Calu3 (cell line): ENCODE measurements at places on chromosomes 4 and X. TPM values are rescaled to one million over a fixed set of nuclear protein-coding genes. Genes with fewer than 3 reads are reported as not detected.

DNA sequence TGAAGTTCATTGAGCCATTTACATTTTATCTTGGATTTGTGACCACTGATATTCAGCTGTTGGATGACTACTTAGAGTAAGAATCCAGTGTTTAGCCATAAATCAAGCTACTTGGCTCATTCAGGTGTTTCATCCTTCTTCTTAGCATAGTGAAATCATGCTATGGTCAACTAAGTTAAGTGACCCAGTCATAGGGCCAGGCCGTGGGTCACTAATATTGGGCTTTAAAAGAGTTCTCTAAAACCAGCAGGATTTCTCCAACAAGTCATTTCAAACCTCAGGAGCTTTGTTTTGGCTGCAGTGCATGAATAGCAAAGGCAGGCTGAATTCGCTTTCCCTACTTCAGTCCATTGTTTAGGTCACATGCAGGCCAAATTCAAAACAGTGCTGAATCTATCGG lies 181.0 kb downstream of the MAML3 start:
- H3K4me3 ChIP-seq: no peak overlapping the region
- no peaks in the 10 kb centered on the region for H3K27me3 ChIP-seq
- no peak for DNase-seq
- H3K4me1 ChIP-seq: peaks cover 17% of the 10 kb centered on the region
- peaks cover 8% of the 10 kb centered on the region for H3K36me3 ChIP-seq

DNA sequence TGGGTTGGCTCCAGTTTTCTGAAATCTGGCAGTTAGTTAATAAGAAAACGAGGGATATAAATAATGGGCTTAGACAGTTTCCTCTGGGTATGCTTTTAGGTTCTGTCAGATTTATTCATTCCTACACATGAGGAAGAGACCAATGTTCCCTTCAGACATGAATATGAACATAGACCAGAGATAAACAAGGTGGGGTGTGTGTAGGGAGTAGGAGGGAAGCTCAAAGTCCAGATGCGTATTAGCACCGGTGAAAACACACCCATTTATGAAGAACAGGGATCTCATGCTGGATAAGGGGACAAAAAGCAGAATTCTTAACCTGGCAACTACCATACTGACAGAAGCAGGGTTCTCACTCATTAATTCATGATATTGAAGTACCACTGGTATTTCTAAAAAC lies 223.0 kb downstream of the SOWAHB start:
- peaks cover 43% of the 10 kb centered on the region for H3K4me1 ChIP-seq
- H3K27ac ChIP-seq: no peak overlapping the region
- DNase-seq: no peak

Gene ACSL1
- total RNA-seq: 19.1 and 31.9 TPM in 2 replicates

DNA sequence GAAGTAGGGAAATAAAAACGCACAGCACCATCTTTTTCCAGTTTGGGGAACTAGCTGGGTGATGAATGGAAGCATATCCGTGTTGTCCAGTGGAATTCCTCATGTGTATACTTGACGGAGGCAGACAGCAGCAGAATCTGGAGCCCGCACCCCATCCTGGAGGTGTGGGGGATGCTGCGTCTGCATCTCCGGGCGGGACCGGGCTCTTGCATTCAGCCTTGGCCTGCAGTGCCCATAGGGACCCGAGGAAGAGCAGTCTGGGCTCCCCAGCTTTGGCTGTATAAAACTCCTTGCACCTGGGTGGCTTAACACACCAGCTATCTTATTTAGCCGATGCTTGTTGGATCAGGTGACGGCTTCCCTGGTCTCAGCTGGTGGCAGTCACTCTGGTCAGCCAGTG lies 39.7 kb upstream of the LRPAP1 start:
- DNase-seq: no peak
- H3K4me1 ChIP-seq: no peaks in the 10 kb centered on the region
- no peak overlapping the region for H3K4me3 ChIP-seq

DNA sequence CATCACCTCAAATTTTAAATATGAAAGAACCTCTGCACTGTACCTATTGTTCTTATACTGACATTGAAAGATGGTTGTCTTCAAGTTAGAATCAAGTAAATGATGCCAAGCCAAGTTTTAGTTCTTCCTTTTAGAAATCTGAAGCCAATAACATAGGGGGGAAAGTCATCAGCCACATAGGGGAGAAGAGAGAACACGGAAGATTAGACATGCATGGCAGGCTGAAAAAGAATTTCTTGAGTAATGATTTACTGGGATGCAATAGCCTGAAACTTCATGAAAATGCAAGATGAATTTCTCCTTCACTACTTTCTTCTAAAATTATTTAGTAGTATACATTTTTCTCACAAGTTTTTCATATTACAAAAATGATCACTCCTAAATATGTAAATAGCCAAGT lies 13.6 kb upstream of the EPGN start:
- no peaks in the 10 kb centered on the region for H3K4me1 ChIP-seq
- H3K36me3 ChIP-seq: no peaks in the 10 kb centered on the region
- no peaks in the 10 kb centered on the region for H3K27me3 ChIP-seq
- no peak overlapping the region for H3K4me3 ChIP-seq
- DNase-seq: no peak

- no peaks in the 10 kb centered on the region for H3K4me1 ChIP-seq
- no peak overlapping the region for H3K27ac ChIP-seq
- DNase-seq: no peak
- H3K27me3 ChIP-seq: no peaks in the 10 kb centered on the region
- no peak overlapping the region for H3K4me3 ChIP-seq
These were observed 9.0 kb upstream of the MAGEC2 start for GRCh38 chrX:142214081-142214480.

- no peaks in the 10 kb centered on the region for H3K36me3 ChIP-seq
- H3K27me3 ChIP-seq: no peaks in the 10 kb centered on the region
- H3K4me3 ChIP-seq: no peak overlapping the region
- DNase-seq: no peak
- no peaks in the 10 kb centered on the region for H3K4me1 ChIP-seq
These were observed 803.6 kb downstream of the ADGRL3 start for GRCh38 chr4:62003695-62004094.

DNA sequence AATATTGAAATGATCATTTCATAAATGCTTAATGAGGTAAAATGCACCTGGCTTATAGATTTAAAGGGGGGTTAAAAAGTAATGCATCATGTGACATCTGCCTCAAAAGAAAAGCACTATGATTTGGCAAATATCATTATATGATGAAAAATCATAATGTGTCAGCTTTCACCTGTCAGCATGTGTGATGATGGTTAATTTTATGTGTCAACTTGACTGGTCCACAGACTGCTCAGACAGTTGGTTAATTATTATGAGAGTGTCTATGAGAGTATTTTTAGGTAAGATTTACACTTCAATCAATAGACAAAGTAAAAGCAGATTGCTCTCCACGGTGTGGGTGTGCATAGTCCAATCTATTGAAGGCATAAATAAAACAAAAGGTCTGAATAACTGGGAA lies 1986.7 kb downstream of the PCDH7 start:
- H3K4me1 ChIP-seq: no peaks in the 10 kb centered on the region
- H3K36me3 ChIP-seq: no peaks in the 10 kb centered on the region
- H3K27me3 ChIP-seq: no peaks in the 10 kb centered on the region
- no peak overlapping the region for H3K27ac ChIP-seq
- DNase-seq: no peak
- no peak overlapping the region for H3K4me3 ChIP-seq

- H3K36me3 ChIP-seq: no peaks in the 10 kb centered on the region
- H3K4me1 ChIP-seq: peaks cover 9% of the 10 kb centered on the region
- no peak overlapping the region for H3K4me3 ChIP-seq
- no peak overlapping the region for H3K27ac ChIP-seq
- H3K27me3 ChIP-seq: no peaks in the 10 kb centered on the region
These were observed 320.1 kb downstream of the BMPR1B start for GRCh38 chr4:95077864-95078263.

Gene HELT
- not detected in 2 replicates for total RNA-seq

Gene FGFR3
- total RNA-seq: 34.3 and 47.5 TPM in 2 replicates

Gene WDR17
- 6.3 and 7.6 TPM in 2 replicates for total RNA-seq

DNA sequence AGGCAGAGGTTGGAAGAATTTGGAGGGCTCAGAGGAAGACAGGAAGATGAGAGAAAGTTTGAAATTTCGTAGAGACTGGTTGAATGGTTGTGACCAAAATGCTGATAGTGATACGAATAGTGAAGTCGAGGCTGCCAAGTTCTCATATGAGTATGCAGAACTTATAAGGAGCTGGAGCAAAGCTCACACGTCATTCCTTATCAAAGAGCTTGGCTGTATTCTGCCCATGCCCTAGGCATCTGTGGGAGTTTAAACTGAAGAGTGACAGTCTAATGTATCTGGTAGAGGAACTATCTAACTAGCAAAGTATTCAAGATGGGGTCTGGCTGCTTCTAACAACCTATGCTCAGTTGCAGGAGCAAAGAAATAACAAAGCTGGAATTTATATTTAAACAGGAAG lies 102.1 kb downstream of the PCDH18 start:
- H3K27me3 ChIP-seq: no peaks in the 10 kb centered on the region
- no peak overlapping the region for H3K4me3 ChIP-seq
- DNase-seq: no peak
- H3K36me3 ChIP-seq: no peaks in the 10 kb centered on the region
- H3K27ac ChIP-seq: no peak overlapping the region

GRCh38 chrX:55008571-55009358 lies 8.6 kb downstream of the APEX2 start:
- H3K27ac ChIP-seq: peak overlapping the region; percentile 64
- peaks cover 31% of the 10 kb centered on the region for H3K4me1 ChIP-seq

Gene CAPN6
- total RNA-seq: 0.09 and 0.27 TPM in 2 replicates

- H3K4me3 ChIP-seq: no peak overlapping the region
- H3K27me3 ChIP-seq: no peaks in the 10 kb centered on the region
- peak overlapping the region; percentile 33 for H3K27ac ChIP-seq
- H3K4me1 ChIP-seq: peaks cover 13% of the 10 kb centered on the region
- no peaks in the 10 kb centered on the region for H3K36me3 ChIP-seq
These were observed 29.7 kb downstream of the PPP1R2C start for GRCh38 chrX:42748067-42748850.

GRCh38 chrX:16712548-16713155 lies at the start of gene CTPS2:
Gene CTPS2, minus strand, starts transcription at chrX:16712669. Its CDS starts 9,767 bp downstream, at chrX:16702902.
- peak; percentile 77 for DNase-seq
- H3K4me1 ChIP-seq: peaks cover 24% of the 10 kb centered on the region
- peaks cover 28% of the 10 kb centered on the region for H3K36me3 ChIP-seq
- H3K27me3 ChIP-seq: no peaks in the 10 kb centered on the region

GRCh38 chr4:95835672-95836071 lies 4.2 kb upstream of the PDHA2 start:
- no peak overlapping the region for H3K4me3 ChIP-seq
- H3K4me1 ChIP-seq: no peaks in the 10 kb centered on the region
- H3K27me3 ChIP-seq: no peaks in the 10 kb centered on the region

DNA sequence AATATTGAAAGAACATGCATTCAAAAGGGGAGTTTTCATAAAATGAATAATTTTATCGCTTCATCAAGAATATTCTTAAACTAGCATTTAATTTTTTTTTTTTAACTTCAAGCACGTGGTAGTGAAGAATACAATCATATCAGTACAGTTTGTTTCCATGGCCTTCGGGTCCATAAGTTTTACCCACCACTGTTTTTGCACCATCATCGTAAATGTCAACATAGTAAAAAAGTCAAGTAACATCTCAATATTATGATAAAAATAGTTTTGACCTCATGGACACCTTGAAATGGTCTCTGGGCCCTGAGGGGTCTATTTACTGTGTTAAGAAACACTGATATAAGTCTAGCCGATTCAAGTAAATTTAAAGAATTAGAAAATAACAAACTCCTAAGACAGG lies 80.2 kb downstream of the ANKRD17 start:
- no peak overlapping the region for H3K4me3 ChIP-seq
- peaks cover 13% of the 10 kb centered on the region for H3K36me3 ChIP-seq
- H3K27me3 ChIP-seq: no peaks in the 10 kb centered on the region
- H3K4me1 ChIP-seq: no peaks in the 10 kb centered on the region
- DNase-seq: no peak

Gene MSL3
- total RNA-seq: 24.0 and 30.7 TPM in 2 replicates

- H3K27me3 ChIP-seq: no peaks in the 10 kb centered on the region
- no peaks in the 10 kb centered on the region for H3K36me3 ChIP-seq
- DNase-seq: no peak
- no peak overlapping the region for H3K4me3 ChIP-seq
These were observed 47.1 kb downstream of the SORBS2 start for GRCh38 chr4:185764876-185765275.

- no peak for DNase-seq
- no peak overlapping the region for H3K27ac ChIP-seq
- no peaks in the 10 kb centered on the region for H3K36me3 ChIP-seq
- H3K27me3 ChIP-seq: no peaks in the 10 kb centered on the region
These were observed 876.5 kb downstream of the RAPGEF2 start for GRCh38 chr4:159979351-159979750.

DNA sequence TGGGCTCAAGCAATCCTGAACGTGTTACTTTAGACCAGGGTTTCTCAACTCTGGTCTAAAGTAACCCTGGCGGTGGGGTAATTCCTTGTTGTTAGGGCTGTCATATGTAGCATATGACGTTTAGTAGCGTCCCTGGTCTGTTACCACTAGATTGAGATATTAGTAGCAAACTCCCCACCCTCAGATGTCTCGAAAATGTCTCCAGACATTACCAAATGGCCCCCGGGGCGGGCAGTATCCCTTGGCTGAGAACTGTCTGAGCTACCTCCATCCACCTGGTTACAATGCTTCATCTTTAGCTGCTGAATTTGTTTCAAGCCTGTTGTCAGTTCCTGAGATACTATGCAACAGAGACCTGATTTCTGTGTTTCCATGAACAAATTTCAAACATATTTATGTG lies 56.7 kb downstream of the CLDN34 start:
- no peak overlapping the region for H3K4me3 ChIP-seq
- H3K4me1 ChIP-seq: peaks cover 35% of the 10 kb centered on the region
- no peak overlapping the region for H3K27ac ChIP-seq
- H3K27me3 ChIP-seq: no peaks in the 10 kb centered on the region

Gene RAB39B
- total RNA-seq: 0.38 and 0.44 TPM in 2 replicates

DNA sequence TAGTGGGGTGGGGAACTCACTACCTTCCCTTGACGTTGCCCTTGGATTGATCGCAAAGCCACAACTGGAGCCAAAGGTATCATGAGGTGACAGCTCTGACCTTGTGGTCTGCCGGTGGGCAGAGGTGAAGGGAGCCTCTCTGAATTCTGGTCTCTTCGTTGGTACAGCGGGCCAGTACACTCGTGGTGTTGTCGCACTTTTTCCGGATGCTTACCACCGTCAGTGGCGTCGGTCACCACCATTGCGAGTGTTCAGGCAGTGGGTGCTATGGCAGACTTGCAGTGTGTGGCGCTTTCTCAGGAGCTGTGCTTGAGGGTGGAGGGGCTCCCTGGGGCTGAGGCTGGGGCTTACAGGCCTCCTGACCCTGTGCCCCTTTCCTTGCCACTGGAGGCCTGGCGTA lies 5.2 kb upstream of the GRPEL1 start:
- H3K36me3 ChIP-seq: peaks cover 7% of the 10 kb centered on the region
- H3K4me3 ChIP-seq: no peak overlapping the region

- no peak overlapping the region for H3K4me3 ChIP-seq
- no peak overlapping the region for H3K27ac ChIP-seq
- H3K36me3 ChIP-seq: no peaks in the 10 kb centered on the region
- peak; percentile 1 for DNase-seq
- no peaks in the 10 kb centered on the region for H3K27me3 ChIP-seq
These were observed 8.0 kb downstream of the RADX start for GRCh38 chrX:106619797-106620196.

Gene APELA
- not detected in 2 replicates for total RNA-seq

GRCh38 chrX:129599499-129599898 lies 55.3 kb downstream of the APLN start:
- H3K27me3 ChIP-seq: no peaks in the 10 kb centered on the region
- H3K36me3 ChIP-seq: peaks cover 11% of the 10 kb centered on the region
- DNase-seq: no peak
- no peaks in the 10 kb centered on the region for H3K4me1 ChIP-seq
- H3K27ac ChIP-seq: no peak overlapping the region
- no peak overlapping the region for H3K4me3 ChIP-seq
